GM20000 (cell line): ENCODE measurements at places on chromosomes 6 and 20.

DNA sequence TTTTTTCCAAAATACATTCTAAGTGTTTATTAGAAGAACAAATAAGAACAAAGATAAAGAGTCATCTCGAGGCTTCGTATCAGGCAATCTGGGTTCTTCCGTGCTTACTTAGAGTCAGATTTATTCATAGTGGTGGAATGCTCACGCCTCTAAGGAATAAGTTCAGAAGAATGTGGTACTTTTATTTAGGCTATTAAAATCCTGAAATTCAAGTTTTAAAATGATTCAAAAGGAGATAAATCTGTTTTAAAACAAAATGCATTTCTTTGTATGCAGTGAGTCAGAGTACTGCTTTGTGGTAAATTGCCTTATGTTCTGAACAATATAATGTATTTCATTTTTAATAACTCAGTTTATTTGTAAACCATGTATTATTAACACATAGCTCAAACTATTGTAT, 89.1 kb downstream of the FUT9 start:
- DNase-seq: no peak

- no peak for DNase-seq
These were observed 316.7 kb upstream of the MARCKS start for GRCh38 chr6:113540466-113540865.

DNA sequence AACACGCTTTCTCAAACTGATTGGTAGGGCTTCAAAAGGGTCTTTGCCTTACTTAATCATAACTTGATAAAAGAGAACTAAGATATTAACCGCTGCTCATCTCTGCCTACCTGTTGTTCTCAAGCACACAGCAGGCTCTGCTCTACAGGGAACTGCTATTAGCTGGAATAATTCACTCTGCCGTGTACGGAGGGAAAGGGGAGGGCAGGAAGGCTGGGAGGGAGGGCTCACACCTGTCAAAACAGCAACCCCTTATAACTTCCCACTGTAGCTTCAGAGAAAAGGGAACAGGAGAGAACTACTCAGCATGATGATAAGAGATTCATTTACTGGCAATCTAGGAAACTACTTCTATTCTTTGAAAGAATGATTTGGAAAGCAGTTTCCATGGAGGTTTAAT, 75.1 kb downstream of the ZMYND8 start:
- DNase-seq: no peak

DNA sequence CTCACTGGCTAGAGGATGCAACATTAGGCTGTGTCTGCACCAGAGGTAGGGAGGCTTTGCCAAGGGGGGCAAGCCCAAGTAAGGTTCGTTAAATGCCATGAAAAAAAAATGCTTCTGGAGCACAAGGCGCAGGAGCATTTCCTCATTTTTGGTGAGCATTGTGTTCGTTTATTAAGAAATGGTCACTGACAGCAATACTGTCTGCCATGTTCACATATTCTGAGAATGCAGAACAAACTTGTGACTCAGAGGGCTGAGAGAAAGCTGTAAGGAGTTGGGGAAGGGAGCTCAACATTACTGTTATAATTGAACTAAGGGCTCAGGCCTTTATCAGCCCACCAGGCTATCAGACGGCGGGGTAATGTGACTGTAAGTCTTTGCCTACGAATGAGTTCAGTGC, 465.4 kb upstream of the BTBD3 start:
- no peak for DNase-seq

GRCh38 chr6:107843400-107843799, 19.3 kb upstream of the SCML4 start:
- no peak for DNase-seq

DNA sequence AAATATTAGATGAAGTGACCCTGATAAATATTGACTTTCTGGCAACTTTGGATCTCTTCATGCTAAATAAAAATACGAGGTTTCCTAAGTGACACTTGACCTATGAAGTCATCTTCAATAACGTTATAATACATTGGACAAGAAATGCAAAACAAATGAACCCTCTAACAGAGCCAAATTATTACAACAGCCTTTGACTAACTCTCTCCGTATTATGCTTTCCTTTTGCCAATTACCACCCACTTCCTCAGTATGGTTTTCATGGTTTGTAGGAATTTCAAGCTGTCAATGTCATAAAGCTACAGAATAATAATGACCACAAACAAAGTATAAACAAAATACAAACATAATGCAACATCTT, 210.5 kb downstream of the MOXD1 start:
- no peak for DNase-seq
